ENCODE measurements at places on chromosomes 11 and 22. TPM values are rescaled to one million over a fixed set of nuclear protein-coding genes. Genes with fewer than 3 reads are reported as not detected.

DNA sequence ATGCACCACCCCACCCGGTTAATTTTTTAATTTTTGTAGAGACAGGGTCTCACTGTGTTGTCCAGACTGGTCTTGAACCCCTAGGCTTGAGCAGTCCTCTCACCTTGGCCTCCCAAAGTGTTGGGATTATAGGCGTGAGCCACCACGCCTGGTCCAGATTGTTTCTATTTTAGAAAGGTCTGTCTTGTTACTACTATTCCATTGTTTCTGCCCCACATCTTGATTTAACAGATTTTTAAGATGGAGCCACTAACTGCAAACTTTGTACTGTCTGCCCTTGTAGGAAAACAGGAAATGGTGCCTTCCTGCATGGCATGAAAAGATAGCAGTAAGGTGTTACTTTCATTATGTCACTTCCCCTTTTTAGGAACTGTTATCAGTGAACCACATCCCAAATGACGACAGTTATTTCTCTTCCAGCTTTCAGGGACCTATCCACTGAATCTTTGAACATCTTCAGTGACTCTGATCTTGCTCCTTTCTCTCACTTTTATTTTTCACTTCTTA, 23.2 kb downstream of the TAF1D start:
- no peak overlapping the region for H3K4me3 ChIP-seq
- H3K4me1 ChIP-seq = no peaks in the 10 kb centered on the region
- no peak for DNase-seq
- H3K27me3 ChIP-seq = no peaks in the 10 kb centered on the region
- H3K27ac ChIP-seq = no peak overlapping the region

OR2D2 gene
- total RNA-seq = 0.26 TPM

SLC22A25 gene
- total RNA-seq = not detected

DNA sequence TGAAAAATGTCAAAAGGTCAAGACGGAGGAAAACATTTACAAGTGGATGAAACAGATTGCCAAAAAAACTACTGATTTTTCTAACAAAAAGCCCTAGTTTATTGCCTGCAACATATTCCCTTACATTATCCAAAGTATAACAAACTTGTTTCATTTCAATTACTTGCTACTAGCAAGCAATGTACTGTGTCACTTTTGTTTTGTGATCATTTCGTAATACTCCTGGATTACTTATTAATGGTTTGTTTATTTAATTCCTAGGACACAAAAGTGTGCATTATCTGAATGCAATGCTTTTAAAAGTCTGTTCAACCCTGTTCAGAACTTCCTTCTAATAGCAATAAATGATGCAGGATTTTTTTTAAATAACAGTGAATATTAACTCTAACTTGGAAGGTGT, 50.9 kb downstream of the CCDC34 start:
- no peaks in the 10 kb centered on the region for H3K27me3 ChIP-seq
- H3K4me1 ChIP-seq = no peaks in the 10 kb centered on the region
- H3K27ac ChIP-seq = no peak overlapping the region
- no peak for DNase-seq
- H3K4me3 ChIP-seq = no peak overlapping the region
- H3K36me3 ChIP-seq = 0 out of 2 replicates have a peak, but pooled peaks cover 8% of the 10 kb centered on the region

DNA sequence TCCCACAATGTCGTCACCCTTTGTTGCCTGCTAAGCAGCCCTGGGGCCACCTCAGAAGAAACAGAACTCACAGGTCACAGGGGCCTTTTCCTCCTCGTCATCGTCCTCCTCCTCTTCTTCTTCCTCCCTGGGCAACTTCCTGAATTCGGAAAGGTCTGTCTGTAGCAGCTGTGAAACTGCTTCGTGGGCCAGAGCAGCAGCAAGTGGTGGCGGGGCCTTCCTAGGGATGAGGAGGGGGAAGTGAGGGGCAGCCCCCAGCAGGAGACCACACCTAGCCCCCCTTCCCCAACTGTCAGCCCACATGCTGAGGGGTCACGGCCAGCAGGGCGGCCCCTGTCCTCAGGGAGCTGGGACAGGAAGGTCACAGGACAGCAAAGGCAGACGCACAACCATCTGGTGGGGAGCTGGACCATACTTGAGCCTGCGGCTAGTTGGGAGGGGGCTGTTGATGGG, 13.2 kb downstream of the PPM1F start:
- H3K4me1 ChIP-seq = no peaks in the 10 kb centered on the region
- peaks cover 14% of the 10 kb centered on the region for H3K36me3 ChIP-seq
- H3K27me3 ChIP-seq = no peaks in the 10 kb centered on the region
- H3K27ac ChIP-seq = no peak overlapping the region
- H3K4me3 ChIP-seq = no peak overlapping the region
- DNase-seq = no peak
